ENCODE measurements at places on chromosomes 1 and 21.
A peak's percentile ranks its signal among the peaks of the same experiment; 100 is the strongest.

DNA sequence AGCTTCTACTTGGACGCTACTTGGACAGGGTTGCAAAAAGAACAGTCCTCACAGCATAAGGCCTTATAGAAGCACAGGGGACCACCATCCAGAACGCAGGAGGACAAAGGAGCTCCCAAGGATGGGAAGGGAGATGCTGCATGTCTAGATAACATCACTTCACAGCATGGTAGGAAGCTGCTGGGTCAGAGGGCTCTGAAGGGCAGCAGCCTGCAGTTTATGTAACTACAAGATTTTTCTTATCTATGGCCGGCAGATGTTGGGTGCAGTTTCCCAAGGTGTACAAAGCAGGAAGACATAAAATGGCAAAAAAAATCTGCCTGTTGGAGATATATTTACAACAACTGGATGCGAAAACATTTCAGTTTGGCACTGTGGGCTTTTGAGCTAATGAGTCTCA, 45.3 kb upstream of the SLC5A9 start:
- DNase-seq: no peak

DNA sequence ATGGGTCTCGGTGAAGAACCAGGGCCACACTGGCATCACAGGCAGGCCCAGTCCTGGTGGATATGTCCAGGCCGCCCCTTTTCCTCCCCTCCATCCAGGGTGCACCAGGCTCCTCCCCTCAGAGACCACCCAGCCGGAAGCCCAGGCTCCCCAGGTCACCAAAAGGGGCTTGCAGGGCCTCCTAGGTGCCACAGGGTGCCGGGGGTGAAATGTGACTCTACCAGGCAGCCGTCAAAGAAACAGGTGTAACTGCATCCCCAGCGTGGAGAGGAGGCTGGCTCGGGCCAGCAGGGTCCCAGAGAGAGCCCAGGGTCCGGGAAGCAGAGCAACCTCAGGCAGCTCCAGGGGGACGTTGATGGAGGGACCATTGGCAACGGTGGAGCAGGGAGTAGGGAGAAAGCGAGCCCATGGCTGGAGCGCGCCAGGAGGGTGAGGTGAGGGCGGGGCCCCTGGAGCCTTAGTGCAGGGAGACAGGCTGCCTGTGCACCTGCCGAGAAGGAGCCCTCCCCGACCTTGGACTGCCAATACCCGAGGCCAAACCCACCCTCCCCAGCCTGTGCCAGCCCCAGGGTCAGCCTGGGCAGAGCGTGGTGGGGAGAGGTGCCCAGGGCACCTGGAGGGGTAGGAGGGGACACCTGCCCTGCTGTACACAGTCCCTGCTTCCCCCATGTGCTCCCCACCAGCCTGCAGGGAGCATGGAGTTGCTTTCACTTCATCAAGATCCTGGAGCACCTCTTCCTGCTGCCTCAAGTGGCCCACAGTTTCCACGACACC, 48.3 kb upstream of the POFUT2 start:
- DNase-seq: no peak

DNA sequence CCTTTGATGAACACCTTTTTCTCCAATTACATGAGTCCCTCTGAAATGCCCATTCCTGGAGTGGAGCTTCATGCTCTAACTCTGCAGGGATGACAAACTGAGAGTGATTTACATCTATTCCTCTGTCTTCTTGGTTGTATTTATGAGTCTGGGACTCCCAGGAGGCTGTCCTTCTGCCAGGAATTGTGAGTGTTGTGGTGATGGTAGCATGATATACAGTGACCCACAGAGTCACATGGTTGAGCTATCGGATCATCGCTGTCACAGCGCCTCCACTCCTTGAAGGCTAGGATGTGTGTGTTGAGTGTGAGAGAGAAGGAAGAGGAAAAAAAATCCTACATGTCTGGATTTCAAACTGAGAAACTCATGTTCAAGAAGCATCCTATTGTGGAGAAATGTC, 163.4 kb upstream of the CACNA1E start:
- DNase-seq: no peak

DNA sequence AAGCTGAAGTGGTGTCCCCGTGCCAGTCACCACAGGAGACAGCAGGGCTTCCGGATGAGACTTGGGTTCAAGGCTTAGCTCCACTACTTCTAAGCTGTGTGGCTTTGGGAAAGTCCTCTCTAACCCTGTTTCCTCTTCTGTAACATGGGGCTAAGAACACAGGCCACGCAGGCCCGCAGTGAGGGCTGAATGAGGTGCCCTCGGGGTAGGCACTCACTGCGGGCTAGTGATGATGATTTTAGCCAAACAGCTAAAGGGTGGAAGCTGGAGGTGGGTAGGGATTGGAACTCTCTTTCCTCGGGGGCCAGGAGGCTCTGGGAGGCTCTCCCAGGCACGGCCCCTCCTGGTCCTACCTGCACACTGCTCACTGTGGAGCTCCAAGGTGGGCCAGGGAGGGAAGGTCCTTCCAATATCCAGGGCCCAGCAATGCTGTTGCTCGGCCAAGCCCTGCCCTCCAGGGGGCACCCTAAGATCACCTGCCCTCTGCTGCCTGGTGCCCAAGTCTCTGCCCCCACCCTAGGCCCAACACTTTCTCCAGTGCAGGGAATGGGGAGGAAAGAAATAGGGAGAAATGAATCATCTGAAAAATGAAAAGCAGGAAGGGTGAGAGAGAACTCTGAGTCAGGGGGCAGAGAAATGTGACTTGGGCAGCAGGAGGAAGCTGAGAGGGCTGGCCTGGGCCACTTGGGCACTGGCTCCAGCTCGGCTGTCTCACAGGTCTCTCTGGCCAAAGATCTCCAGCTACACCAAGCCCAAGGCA, 19.2 kb upstream of the EVA1B start:
- peak; percentile 63 for DNase-seq

DNA sequence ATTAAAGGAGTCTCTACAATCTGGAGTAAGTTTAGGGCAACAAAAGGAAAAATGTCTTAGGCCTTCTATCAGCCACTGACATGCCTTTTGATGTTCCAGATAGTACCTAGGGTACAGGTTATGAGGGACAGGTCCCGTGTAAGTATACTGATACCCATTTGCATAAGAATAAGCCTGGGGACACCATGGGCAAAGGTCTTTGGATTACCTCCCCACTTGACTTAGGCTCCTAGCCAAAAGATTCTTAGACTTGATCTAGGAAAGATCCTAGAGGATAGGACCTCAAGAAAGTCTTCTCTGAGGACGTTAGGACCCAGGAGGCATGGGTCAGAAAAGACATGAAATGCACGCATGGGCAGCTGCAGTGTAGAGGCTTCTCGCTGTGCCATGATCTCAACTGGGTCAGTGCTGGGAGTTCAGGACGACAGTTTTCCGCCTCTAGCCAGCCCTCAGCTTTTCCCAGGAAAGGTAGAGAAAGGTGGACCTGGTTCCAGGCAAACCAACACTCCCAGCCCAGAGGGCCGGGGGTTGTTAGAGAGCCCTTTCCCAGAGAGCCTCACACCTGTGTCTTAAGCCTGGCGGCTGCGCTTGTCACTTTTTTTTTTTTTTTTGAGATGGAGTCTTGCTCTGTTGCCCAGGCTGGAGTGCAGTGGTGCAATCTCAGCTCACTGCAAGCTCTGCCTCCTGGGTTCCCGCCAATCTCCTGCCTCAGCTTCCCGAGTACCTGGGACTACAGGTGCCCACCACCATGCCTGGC, 26.6 kb downstream of the MSTO1 start:
- no peak for DNase-seq

DNA sequence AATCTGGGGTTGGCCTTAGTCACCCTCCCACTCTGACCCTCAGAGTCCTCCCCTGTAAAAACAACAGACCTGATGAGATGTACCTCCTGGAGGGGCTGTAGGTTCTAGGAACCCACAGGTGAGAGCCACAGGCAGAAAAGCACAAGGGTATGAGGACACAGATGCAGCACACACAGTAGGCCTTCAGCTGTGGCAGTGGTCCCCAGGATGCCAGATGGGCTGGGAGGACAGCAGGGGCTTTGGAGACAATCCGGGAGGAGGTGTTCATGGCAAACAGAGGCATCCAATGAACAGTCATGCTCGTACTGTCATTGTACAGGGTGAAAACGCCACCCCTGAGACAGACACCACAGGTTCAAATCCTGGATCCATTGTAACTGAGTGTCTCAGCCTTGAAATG, 463.1 kb downstream of the MATN1 start:
- DNase-seq: no peak

DNA sequence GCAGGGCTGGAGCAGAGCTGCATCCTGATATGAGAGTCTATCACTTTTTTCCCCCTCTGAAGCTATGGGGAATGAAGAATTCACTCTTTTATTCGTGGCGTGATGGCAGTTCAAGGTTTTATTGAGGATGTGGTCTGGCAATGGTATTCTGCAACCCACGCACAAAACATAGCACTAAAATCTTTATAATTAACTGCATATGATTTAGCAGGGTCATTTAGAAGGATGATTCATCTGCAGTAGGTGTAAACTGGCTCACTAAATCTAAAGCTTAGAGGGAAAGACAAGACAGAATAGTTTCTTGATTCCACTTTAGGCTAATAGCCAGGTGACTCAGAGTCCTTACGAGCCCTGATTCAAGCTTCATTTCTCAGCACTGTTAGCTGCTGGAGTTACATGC, 25.0 kb upstream of the CHRM3 start:
- DNase-seq: no peak

Measured in stimulated activated naive CD4-positive, alpha-beta T cell (primary cell).